Keratinocyte (primary cell): ENCODE measurements at places on chromosomes 5 and 9.

DNA sequence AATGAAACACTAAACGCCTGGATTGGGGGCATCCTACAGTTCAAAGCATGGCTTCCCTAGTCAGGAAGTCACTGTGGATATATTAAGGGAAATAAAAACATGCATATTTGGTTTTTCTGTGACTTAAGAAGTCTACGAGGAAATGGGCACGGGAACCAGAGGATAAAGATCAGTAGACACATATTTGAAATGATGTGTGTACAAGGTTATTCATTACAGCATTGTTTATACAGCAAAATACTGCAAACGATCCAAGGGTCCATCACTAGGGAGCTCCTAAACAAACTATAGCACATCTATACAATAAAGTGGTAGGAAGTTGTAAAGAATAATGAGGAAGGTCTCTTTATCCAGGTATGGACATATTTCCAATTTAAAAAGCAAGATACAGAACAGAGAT, 71.8 kb downstream of the EFNA5 start:
- DNase-seq, result no peak

GRCh38 chr5:32916648-32917047, 205.5 kb downstream of the NPR3 start:
- no peak for DNase-seq

DNA sequence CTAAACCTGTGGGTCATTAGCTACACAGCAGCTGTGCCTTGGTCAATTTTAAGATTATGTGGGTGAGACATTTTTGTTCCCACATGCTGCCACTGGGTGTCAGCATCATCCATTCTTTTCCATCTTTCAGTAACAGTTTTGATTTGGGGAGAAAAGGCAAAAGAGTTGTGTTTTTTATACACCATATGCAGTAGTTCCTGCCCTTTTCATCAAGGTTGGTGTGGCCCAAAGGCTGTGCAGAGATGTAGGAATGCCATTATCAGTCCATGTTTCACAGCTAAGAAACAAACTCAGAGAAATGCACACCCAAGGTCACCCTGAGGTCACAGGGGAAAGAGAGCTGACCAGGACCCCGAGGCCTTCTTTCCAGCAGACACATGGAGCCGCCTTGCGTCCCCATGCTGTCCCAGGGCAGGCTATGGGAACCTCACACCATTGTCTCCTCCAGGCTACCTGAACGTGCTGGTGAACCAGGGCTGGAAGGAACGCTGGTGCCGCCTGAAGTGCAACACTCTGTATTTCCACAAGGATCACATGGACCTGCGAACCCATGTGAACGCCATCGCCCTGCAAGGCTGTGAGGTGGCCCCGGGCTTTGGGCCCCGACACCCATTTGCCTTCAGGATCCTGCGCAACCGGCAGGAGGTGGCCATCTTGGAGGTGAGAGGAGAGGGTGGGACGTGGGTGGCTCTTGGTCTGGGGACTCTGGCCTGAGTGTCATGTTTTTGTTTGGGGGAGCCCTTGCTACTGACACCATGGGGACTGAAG, 27.8 kb upstream of the GRPEL2 start:
- no peak for DNase-seq

DNA sequence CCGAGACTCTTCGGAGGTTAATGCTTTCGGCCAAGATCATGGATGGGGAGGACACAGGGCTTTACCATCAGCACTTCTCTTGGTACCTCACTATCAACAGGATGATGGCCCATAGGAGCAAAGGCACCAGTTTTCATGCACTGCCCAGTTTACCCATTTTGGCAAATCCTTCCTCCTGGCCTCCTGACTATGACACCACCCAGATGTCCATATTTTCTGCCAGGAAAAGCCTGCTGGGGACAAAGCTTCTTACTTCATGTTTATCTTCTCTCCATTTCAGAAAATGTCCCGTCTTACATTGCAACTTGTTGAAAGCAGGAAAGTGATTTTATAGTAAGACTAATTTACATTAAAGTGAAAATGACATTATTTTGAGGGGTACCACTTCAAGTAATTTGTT, 61.4 kb upstream of the GAS1 start:
- no peak for DNase-seq

GRCh38 chr9:15401266-15401665, 21.4 kb upstream of the SNAPC3 start:
- no peak for DNase-seq

- DNase-seq, result no peak
These were observed 11.8 kb upstream of the MRNIP start for GRCh38 chr5:179870403-179870903.

DNA sequence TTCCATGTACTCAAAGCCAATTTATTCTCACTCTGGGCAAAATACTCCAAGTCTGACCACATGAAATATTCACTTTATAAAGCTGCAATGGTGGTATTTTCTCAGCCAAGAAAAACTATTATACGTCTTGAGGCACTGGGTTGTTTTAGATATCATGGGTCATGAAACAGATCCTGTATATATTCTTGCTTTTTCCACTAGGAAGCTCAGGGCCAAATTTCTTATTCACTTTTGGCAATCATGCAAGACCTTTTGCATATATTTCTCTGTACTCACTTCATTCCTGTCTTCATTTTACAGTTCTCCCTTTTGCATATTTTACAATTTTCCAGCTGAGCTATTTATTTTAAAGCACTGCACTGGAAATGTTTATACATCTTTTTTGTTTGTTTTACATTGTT, 49.8 kb downstream of the GABBR2 start:
- no peak for DNase-seq

- no peak for DNase-seq
These were observed 85.0 kb upstream of the SSBP2 start for GRCh38 chr5:81835814-81836367.

DNA sequence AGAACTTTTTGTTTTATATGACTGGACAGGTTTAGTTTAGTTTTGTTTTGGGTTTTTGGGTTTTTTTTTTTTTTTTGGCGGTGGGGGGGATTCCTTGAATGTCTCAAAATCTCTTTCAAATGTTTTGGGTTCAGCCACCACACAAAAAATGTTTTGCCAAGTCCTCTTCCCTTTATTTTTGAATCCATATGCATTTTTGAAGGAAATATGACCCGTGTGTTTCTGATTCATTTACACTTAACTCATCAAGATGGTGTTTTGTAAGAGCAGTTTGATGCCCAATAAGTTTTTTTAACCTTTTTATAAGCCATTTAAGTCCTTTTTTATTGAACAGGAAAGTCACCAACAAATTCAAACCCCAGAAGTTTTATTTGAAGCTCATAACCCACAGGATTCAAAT, 209.8 kb downstream of the CWC27 start:
- no peak for DNase-seq
